ENCODE measurements at places on chromosomes 3 and 15. TPM values are rescaled to one million over a fixed set of nuclear protein-coding genes. Genes with fewer than 3 reads are reported as not detected.
A peak's percentile ranks its signal among the peaks of the same experiment; 100 is the strongest.

DNA sequence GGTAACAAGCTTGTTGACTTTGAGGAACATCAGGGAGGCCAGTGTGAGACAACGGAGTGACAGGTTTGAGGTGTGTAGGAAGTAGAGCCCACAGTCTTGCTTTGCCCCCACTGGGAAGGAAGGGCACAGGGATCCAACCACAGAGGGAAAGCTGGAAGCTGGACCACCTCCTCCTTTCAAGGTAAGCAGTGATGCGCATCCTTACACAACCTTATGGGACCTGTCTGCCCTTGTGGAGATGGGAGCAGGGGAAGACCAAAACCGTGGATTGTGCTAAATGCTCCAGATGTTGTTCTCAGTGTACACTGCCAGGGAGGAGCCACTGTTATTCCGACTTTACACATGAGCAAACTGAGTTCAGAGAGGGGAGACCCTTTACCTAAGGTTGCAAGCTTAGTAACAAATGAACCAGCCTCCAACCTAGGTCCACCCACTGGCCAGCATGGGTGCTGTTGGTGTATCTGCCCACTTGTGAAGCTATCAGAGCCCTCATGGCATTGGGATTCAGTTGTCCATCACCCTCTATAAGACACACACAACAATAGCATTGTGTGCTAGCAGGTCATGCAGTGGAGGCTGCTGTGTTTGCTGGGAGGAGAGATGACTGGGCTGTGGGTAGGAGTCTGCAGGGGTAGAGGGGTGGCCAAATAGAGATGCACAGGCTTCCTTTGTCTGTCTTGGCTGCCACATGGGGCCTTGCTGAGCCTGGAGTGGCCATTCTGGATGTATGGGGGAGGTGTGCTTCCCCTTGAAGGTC is 586 bp upstream of the LSMEM2 start:
- peaks cover 26% of the 10 kb centered on the region for H3K4me1 ChIP-seq
- H3K27me3 ChIP-seq = no peaks in the 10 kb centered on the region
- no peak overlapping the region for H3K4me3 ChIP-seq
- H3K27ac ChIP-seq = peak overlapping the region; percentile 82

Gene CYFIP1
- polyA plus RNA-seq = 7.6 TPM

DNA sequence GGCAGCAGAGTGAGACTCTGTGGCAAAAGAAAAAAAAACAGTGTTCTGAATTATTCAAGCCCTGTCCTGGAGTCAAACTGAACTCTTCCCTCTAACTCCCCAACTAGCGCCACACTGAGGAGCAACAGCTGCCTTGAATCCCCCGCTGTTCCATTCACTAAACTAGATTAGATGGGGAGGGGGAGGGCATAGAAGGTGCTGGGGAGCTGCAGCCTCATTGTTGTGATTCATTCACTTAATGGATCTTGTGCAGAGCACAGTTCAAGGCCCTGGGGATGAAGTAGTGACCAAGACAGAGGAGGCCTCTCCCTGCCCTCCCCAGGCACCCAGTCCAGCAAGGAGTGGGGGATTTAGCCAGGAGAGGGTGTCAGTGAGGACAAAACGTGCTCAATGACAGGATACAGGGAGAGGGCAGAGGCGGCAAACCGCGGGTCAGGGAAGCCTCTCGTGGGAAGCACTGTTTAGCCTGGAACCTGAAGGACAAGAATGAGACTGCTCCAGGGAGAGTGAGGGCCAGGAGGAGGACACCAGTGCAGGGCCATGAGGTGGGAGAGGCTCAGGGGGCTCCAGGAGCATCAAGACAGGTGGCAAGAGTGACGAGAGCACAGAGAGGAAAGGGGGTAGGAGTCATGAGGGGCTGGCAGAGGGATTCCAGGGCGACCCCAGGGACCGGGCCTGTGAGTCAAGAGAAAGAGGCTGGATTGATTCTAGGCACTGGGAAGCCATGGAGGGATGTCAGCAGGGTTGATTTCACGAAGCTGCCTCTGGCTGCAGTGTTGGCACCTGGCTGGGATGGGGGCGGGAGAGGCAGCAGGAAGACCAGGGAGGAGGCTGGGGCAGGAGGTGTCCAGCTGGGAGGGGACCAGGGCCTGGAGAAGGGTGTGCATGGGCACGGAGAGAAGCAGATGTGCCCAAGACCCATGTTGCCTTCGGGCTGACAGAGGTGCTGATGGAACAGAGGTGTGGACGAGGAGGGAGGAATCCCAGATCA is 31.4 kb downstream of the ALS2CL start:
- no peak for DNase-seq
- no peak overlapping the region for H3K27ac ChIP-seq
- H3K4me3 ChIP-seq = no peak overlapping the region
- peaks cover 55% of the 10 kb centered on the region for H3K4me1 ChIP-seq
- H3K27me3 ChIP-seq = no peaks in the 10 kb centered on the region

Gene MUSTN1
- polyA plus RNA-seq = 183 TPM

DNA sequence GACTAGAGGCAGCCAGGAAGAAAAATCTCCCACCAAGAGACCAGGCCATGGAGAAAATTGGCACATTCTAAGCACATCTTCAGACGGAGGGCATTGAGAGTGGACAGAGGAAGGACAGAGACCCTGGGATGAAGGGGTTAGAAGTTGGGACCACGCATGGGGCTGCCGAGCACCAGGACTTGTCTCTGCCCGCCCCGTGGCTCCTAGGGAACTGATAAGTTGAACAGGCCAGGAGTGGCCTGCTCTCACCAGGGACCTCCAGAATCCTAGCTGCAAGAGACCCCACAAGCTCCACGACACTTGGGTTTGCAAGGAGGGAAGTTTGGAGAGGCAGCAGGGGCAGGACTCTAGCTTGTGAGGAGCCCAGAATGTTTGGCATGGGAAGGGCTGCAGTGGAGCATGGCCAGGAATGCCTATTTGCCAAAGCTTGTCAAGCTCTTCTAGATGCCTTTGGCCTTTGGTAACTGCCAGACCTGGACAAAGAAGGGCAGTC is 355.1 kb downstream of the NSUN3 start:
- H3K4me1 ChIP-seq = no peaks in the 10 kb centered on the region
- no peak overlapping the region for H3K4me3 ChIP-seq
- no peak for DNase-seq
- no peaks in the 10 kb centered on the region for H3K36me3 ChIP-seq
- no peaks in the 10 kb centered on the region for H3K27me3 ChIP-seq
- no peak overlapping the region for H3K27ac ChIP-seq

Gene TBC1D21
- polyA plus RNA-seq = not detected

Gene ZNF385D
- 7.9 TPM for polyA plus RNA-seq

DNA sequence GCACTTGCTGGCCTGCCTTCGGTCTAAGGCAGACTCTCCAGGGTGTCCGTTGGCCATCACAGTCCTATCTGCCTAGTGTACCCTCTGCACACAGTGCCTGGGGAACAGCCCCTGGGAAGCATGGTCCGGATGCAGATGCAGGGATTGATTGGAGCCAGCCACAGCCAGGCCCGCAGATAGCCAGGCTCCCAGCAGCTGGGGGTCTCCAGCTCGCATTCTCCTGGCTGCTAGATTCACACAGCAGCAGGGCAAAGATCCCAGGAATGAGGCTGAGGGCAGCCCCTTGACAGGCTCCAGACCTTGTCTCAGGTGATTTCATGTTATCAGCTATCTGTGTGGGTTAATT is 41.4 kb downstream of the IRAK2 start:
- no peaks in the 10 kb centered on the region for H3K36me3 ChIP-seq
- no peak overlapping the region for H3K27ac ChIP-seq
- H3K27me3 ChIP-seq = no peaks in the 10 kb centered on the region
- DNase-seq = no peak

DNA sequence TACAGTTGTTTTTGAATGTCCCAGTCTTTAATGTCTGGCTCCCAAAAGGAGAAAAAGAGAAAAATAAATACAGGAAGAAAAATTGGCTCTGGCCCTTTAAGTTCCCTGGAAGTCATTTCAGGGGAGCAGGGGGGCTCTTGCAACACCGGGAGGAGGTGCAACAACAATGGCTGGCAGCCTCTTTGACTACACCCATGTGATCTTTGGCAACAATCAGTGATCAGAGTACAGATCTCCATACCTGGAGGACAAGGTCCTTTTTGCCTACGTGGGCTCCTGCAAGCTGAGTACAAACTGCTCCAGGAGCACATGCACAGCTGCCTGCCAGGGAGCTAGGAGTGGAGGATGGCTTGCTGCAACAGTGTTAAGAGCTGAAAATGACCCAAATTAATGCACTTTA is 63.9 kb downstream of the GLCE start:
- H3K27ac ChIP-seq = no peak overlapping the region
- no peaks in the 10 kb centered on the region for H3K27me3 ChIP-seq
- H3K36me3 ChIP-seq = peaks cover 7% of the 10 kb centered on the region
- H3K4me1 ChIP-seq = peaks cover 7% of the 10 kb centered on the region
- DNase-seq = no peak

Gene TLR9
- 0.23 TPM for polyA plus RNA-seq

Gene LRRC3B
- polyA plus RNA-seq = 0.11 TPM

DNA sequence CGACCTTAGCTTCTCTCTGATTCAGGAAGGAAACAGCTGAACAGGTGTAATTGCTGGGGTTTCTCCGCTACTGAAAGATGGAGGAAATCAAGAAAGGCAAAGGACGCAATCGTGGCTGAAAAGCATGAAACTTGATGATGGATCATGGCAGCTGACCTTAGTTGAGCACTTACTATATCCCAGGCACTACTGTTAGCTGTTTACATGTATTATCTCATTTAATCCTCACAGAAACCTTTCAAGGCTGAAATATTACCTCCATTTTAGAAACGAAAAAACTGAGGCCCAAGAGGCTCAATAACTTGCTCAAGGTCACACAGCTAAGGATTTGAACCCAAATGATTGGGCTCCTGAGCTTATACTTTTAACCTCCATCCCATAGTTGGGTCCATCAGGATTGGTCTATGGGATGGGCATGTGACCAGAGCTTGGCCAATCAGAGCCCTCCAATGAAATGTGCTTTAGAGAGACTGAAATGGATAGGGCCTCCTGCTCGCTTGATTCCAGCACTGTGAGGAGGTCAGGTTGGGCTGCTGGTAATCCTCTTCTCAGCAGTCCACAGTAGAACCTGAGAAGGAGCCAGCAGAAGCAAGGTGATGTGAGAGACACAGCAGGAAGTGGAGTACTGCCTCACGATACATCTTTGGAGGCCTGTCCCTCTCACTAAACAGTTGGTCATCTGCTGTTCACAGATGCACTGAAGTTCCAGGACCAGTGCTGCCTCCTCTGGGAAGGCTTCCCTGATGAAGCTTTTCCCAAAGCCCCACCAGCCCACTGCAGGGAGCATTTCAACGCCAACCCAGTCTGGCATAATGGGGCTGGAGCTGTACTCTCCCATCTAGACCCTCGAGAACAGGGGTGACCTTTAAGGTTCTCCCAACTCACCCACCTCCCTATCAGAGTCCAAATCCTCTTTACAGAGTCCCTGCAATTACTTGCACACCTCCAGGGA is 10.4 kb downstream of the CLN6 start:
- no peaks in the 10 kb centered on the region for H3K27me3 ChIP-seq
- H3K27ac ChIP-seq = no peak overlapping the region
- H3K36me3 ChIP-seq = no peaks in the 10 kb centered on the region
- DNase-seq = no peak

GRCh38 chr3:109809513-109809912 is 472.2 kb upstream of the DPPA4 start:
- no peaks in the 10 kb centered on the region for H3K27me3 ChIP-seq
- H3K4me3 ChIP-seq = no peak overlapping the region
- no peaks in the 10 kb centered on the region for H3K4me1 ChIP-seq
- no peaks in the 10 kb centered on the region for H3K36me3 ChIP-seq
- no peak for DNase-seq

GRCh38 chr15:63226155-63226883 is 36.9 kb downstream of the RAB8B start:
- no peak overlapping the region for H3K4me3 ChIP-seq
- DNase-seq = no peak
- peaks cover 5% of the 10 kb centered on the region for H3K36me3 ChIP-seq

DNA sequence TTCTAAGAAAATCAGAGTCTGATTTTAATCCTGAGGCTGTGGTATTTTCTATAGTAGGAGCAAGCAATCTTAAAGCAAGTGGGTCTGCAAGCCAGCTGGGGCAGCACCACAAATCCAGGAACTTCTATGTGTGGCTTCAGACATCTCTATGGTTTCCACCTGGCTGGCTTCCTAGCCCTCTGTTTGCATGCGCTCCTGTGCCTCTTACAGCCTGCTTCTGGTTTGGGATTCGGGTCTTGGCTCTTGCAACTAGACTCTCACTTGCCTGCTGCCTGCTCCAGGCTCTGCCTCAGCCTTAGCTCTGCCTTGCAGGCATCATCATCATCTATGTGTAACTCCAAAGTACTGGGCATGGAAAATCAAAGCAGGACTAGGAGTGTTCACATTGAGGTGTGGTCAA is 43.4 kb downstream of the MINDY4B start:
- no peaks in the 10 kb centered on the region for H3K36me3 ChIP-seq
- H3K4me1 ChIP-seq = no peaks in the 10 kb centered on the region
- no peak for DNase-seq
- no peaks in the 10 kb centered on the region for H3K27me3 ChIP-seq
- no peak overlapping the region for H3K4me3 ChIP-seq

DNA sequence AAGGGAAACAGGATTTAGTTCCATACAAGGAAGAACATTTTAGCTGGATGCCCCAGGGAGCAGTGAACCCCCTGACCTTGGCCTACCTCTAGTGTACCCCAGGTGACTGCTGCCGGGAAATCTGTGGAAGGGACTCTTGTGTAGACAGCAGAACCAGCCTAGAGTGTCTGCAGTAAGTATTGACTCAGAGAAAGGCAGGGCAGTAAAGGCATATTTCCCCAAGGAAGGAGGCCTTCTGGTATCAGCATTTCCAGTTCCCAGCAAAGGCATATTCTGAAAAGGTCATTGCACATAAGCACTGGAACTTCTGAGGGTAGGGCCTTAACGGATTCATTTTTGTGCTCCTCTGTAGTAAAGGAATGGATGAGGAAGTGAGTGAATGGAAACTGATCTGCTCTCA is 246.2 kb downstream of the FAM43A start:
- H3K36me3 ChIP-seq = no peaks in the 10 kb centered on the region
- peaks cover 24% of the 10 kb centered on the region for H3K4me1 ChIP-seq
- H3K27ac ChIP-seq = peak overlapping the region; percentile 72
- H3K4me3 ChIP-seq = no peak overlapping the region

- no peak overlapping the region for H3K27ac ChIP-seq
- no peak for DNase-seq
- no peak overlapping the region for H3K4me3 ChIP-seq
- no peaks in the 10 kb centered on the region for H3K36me3 ChIP-seq
- no peaks in the 10 kb centered on the region for H3K27me3 ChIP-seq
These were observed 669.5 kb downstream of the SQOR start for GRCh38 chr15:46304321-46304720.

Gene BCHE
- polyA plus RNA-seq = 1.7 TPM

GRCh38 chr15:77455696-77456321 is 35.1 kb downstream of the HMG20A start:
- no peak overlapping the region for H3K4me3 ChIP-seq
- no peak for DNase-seq
- H3K4me1 ChIP-seq = peaks cover 38% of the 10 kb centered on the region
- no peaks in the 10 kb centered on the region for H3K36me3 ChIP-seq
- peak overlapping the region; percentile 65 for H3K27ac ChIP-seq

- H3K27ac ChIP-seq = peak overlapping the region; percentile 94
- H3K4me3 ChIP-seq = peak overlapping the region; percentile 75
- H3K36me3 ChIP-seq = no peaks in the 10 kb centered on the region
These were observed 110.3 kb upstream of the KLF13 start for GRCh38 chr15:31216215-31216911.

All from heart left ventricle (tissue), 16 donors.